Prostate gland (tissue), 2 donors: ENCODE measurements at places on chromosomes 4 and X. TPM values are rescaled to one million over a fixed set of nuclear protein-coding genes. Genes with fewer than 3 reads are reported as not detected.

DNA sequence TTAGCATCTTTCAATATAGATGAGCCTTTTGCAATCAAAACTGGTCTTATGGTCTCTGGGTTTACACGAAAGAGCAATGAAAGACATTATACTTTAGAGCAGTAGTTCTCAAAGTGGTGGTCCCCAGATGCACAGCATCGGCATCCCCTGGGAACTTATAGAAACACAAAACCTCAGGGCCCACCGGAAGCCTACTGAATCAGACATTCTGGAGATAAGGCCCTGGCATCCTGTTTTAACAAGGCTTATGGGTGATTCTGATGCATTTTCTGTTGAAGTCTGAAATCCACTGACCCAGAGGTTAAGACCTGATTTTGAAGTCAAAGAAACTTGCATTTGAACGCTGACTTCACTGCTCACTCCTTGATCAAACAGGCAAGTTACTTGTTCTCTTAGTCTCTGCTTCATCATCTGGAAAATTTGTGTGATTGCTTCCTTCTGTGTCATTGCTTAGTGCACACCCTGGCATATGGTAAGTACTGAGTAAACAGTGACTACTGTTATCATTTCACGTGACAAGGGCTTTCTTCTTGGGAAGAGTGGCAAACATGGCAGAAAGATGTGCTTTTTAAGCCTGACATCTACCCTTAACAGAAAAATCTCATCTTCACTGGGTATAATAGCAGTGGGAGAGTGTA is 14.5 kb downstream of the CHRNA9 start:
- no peak for DNase-seq

GRCh38 chr4:150874338-150875226 is 140.5 kb downstream of the LRBA start:
- no peak for DNase-seq

- no peak for DNase-seq
Observed at GRCh38 chrX:29225670-29226069, 638.4 kb downstream of the IL1RAPL1 start.

DNA sequence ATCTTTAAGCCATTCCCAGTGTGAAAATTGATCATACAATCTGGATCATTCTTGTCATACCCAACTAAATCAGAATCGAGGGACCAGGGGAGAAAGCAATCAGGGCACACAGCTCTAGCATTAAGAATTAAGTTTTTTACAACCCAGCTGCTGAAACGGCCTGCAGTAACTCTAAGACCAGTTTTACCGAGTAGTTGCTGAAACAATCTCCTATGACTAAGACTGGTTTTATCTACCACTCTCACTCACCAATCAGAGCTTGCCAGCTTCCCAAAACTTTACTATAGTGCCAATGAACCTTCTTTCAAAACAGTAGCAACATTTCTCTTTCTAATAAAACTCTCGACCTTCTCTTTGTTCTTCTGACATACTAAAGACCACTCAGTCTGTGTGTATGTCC is 2.8 kb upstream of the SAP30 start:
- DNase-seq = no peak

GRCh38 chr4:175421506-175421905 is 390.6 kb downstream of the GPM6A start:
- no peak for DNase-seq

- DNase-seq = no peak
Observed at GRCh38 chrX:125340490-125340889, 20.8 kb downstream of the TEX13C start.

- no peak for DNase-seq
Observed at GRCh38 chr4:138138774-138139173, 103.4 kb downstream of the SLC7A11 start.

- DNase-seq = no peak
Observed at GRCh38 chr4:84753321-84753972, 170.5 kb downstream of the CDS1 start.

- no peak for DNase-seq
Observed at GRCh38 chrX:126551306-126551705, 1.3 kb downstream of the DCAF12L1 start.

GRCh38 chr4:158129694-158130093 is 43.1 kb downstream of the GASK1B start:
- no peak for DNase-seq

The TAPT1 gene
- 16.2 TPM for total RNA-seq

The AFM gene
- not detected for total RNA-seq

The NEIL3 gene
- 0.51 TPM for total RNA-seq

The COQ2 gene
- 12.8 TPM for total RNA-seq

The LDB2 gene
- total RNA-seq = 6.0 TPM

The TIMM17B gene
- total RNA-seq = 58.2 TPM

The TSPAN7 gene
- total RNA-seq = 16.4 TPM

The SCD5 gene
- 24.0 TPM for total RNA-seq
